Activated CD4-positive, alpha-beta T cell treated with anti-CD3 and anti-CD28 coated beads for 36 hours (primary cell): ENCODE measurements at places on chromosomes 11 and 22.

GRCh38 chr11:122879785-122880184 is 2.8 kb upstream of the JHY start:
- H3K4me3 ChIP-seq, result no peak overlapping the region
- DNase-seq, result no peak
- peaks cover 6% of the 10 kb centered on the region for H3K27me3 ChIP-seq
- H3K4me1 ChIP-seq, result peaks cover 31% of the 10 kb centered on the region
- H3K36me3 ChIP-seq, result no peaks in the 10 kb centered on the region

DNA sequence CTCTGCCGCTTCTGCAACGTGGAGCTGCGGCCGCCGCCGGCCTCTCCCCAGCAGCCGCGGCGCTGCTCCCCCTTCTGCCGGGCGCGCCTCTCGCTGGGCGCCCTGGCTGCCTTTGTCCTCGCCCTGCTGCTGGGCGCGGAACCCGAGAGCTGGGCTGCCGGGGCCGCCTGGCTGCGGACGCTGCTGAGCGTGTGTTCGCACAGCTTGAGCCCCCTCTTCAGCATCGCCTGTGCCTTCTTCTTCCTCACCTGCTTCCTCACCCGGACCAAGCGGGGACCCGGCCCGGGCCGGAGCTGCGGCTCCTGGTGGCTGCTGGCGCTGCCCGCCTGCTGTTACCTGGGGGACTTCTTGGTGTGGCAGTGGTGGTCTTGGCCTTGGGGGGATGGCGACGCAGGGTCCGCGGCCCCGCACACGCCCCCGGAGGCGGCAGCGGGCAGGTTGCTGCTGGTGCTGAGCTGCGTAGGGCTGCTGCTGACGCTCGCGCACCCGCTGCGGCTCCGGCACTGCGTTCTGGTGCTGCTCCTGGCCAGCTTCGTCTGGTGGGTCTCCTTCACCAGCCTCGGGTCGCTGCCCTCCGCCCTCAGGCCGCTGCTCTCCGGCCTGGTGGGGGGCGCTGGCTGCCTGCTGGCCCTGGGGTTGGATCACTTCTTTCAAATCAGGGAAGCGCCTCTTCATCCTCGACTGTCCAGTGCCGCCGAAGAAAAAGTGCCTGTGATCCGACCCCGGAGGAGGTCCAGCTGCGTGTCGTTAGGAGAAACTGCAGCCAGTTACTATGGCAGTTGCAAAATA is 816 bp downstream of the PDE3B start:
- H3K27ac ChIP-seq, result peak overlapping the region; percentile 89
- H3K4me1 ChIP-seq, result peaks cover 51% of the 10 kb centered on the region
- no peaks in the 10 kb centered on the region for H3K27me3 ChIP-seq
- H3K4me3 ChIP-seq, result peak overlapping the region; percentile 75
- peak; percentile 63 for DNase-seq

- no peaks in the 10 kb centered on the region for H3K36me3 ChIP-seq
- no peaks in the 10 kb centered on the region for H3K4me1 ChIP-seq
- no peak for DNase-seq
- H3K27ac ChIP-seq, result no peak overlapping the region
Observed at GRCh38 chr11:35631891-35632290, 13.6 kb downstream of the FJX1 start.

GRCh38 chr11:120326845-120327281 is 1.8 kb downstream of the TLCD5 start:
- no peak for DNase-seq
- peaks cover 15% of the 10 kb centered on the region for H3K4me1 ChIP-seq
- no peak overlapping the region for H3K4me3 ChIP-seq
- H3K27ac ChIP-seq, result no peak overlapping the region
- no peaks in the 10 kb centered on the region for H3K36me3 ChIP-seq

DNA sequence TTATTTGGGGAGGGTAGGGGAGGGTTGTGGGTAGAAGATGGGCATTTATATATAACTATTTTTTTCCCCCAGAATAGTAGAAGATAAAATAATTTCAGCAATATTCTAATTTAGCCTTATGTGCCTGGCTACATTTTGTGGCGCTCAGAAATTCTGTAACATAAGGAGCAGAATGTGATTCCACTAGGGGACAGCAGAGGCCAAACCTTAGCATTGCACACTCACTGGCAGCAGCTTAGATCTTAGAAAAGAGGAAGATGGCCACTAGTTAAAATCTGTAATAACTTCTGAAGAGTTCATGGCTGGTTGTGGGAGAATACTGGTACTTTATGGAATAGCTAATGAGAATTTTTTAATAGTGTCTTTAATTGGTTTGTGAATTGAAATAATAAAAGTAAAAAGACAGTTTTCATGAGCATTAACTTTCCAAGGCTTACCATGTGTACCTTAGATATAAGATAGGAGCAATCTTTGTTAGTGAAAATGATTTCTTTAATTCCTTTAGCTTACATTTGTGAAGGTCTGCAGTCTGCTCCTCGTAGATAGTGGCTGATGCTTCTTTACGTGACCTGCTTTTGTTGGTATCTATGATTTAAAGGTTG is 33.1 kb downstream of the DDX10 start:
- H3K4me1 ChIP-seq, result no peaks in the 10 kb centered on the region
- H3K4me3 ChIP-seq, result no peak overlapping the region
- H3K27ac ChIP-seq, result no peak overlapping the region
- no peaks in the 10 kb centered on the region for H3K27me3 ChIP-seq
- H3K36me3 ChIP-seq, result peaks cover 44% of the 10 kb centered on the region

DNA sequence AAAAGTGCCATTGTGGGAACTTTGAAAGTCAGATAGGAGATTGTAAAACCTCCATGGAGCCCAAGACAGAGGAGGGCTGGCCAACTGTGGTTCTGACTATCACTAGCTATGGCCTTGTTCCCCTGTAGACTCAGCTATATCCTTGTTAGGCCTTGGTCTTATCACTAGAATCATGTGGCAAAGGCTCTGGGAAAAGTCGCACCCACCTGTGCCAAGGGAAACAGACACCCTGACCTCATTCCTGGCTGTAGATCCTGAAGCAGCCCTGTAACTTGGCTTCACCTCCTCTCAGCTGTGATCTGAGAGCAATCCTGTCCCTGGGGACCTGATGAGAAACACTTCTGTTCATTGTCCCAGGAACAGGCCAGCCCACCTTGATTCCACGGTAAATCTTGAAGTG is 566.2 kb downstream of the TMEM135 start:
- no peak overlapping the region for H3K27ac ChIP-seq
- no peak overlapping the region for H3K4me3 ChIP-seq
- H3K4me1 ChIP-seq, result no peaks in the 10 kb centered on the region

DNA sequence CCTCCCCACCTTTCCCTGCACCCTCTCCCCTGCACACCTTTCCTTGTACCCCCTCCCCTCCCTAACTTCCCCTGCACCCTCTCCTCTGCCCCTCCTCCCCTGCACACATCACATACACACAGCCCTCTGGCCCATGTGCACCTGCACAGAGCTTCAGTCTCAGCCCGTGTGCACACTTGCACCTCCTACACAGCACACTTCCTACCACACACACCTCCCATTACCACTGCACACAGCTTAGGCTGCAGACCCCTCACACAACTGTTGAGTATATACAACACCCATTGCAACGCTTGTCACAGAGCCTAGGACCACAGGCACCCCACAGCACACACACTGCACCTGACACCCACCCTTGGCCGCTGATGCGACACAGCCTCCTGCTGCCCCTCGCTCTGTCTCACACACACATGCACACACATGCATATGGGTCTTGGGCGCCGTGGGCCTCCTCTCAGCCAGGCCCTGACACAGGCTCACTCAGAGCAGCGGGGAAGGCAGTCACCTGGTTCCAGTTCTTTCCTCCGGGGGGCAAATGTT is 411 bp downstream of the SIGIRR start:
- H3K4me3 ChIP-seq, result peak overlapping the region; percentile 85
- peak; percentile 44 for DNase-seq
- peaks cover 32% of the 10 kb centered on the region for H3K4me1 ChIP-seq
- no peaks in the 10 kb centered on the region for H3K36me3 ChIP-seq

DNA sequence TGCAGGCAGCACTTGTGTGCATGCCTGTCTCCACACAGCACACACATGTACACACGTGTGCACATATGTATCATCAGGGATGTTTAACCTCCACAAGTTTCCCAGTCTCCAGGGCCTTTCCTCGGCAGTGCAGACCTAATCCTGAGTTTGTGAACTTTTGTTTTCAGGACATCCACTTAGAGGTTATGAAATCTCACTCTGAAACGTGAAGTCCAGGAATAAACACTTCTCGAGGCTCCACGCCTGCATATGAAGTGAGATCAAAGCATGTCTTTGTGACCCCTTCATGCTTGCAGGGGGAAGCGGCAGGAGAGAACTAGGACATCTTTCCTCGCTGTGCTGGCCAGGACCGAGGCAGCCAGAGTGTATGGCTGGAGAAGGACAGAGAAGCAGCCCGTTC is 3.1 kb downstream of the SHISAL1 start:
- H3K4me3 ChIP-seq, result no peak overlapping the region
- H3K36me3 ChIP-seq, result no peaks in the 10 kb centered on the region
- no peaks in the 10 kb centered on the region for H3K27me3 ChIP-seq
- H3K27ac ChIP-seq, result no peak overlapping the region
- DNase-seq, result no peak

DNA sequence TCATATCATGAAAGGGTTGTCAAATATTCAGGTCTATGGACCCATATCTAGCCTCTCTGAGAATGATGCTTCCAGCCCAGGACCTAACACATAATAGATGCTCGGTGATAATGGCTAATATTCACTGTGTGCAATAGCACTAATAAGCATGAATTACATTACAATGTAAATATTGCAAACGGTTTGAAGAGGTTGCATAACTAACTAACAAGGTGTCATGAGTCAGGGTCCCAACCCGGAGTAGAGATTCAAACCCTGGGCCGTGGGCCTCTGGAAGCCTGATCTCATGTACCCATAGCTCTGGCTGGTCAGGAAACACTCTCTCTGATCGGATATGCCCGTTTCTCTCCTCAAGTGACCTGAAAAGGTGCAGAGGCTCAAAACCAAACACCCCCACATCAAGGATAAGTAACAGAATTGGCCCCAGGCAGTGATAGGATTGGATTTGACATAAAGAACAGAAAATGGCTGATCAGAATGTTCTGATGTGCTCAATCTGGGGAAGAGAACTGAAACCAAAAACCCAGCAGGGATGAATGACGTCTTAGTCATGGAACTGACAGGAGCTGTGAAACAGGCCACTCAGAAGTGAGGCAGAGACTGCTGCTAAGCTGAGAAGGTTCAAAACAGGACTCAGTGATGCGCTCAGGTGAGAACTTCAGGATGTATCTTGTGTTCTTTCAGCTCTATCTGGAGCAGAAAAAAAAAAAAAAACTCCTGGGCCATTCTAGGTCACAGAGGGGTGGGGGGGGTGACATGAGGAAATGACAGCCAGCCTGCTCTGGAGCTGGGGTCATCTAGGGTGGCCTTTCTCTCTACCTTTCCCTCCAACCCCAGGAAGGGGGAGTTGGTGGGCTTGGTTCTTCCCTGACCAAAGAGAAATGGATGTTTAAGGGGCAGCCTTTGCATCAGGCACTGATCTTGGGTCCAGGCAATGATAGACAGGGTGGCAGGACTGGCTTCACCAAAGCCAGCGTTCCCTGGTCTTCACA is 6.6 kb upstream of the KCTD17 start:
- peak overlapping the region; percentile 49 for H3K27ac ChIP-seq
- peak; percentile 62 for DNase-seq
- no peaks in the 10 kb centered on the region for H3K36me3 ChIP-seq
- peaks cover 23% of the 10 kb centered on the region for H3K4me1 ChIP-seq

- H3K27me3 ChIP-seq, result no peaks in the 10 kb centered on the region
- H3K4me3 ChIP-seq, result no peak overlapping the region
- no peaks in the 10 kb centered on the region for H3K36me3 ChIP-seq
- no peak overlapping the region for H3K27ac ChIP-seq
- H3K4me1 ChIP-seq, result no peaks in the 10 kb centered on the region
Observed at GRCh38 chr11:85316967-85317366, 310.2 kb downstream of the DLG2 start.

DNA sequence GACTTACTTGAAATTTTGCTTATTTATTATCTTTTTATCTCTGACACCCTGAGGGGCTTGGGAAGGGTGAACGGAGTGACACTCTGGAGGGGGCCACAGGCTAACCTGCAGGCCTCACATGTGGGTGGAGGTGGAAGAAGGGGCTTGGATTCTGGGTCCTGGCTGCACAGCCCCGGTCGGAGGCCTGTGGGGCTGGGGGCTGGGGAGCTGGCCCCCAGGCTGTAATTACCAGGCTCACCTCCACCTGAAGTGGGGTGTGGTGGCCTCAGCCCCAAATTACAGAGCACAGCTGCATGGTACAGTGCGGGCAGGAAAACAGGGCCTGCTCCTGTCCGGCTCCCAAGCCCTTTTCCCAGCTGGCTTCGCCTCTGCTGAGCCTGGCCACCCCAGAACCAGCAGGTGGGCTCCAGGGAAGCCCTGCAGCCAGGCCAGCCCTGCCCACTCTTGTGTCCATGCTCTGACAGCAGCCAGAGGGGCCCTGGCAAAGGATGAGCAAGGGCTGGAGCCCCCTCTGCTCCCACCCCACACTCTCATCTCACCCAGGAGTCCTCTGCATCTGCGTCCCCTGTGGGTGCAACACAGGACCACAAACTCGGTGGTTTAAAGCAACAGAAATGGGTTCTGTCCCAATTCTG is 48.0 kb downstream of the IGF2 start:
- H3K27ac ChIP-seq, result no peak overlapping the region
- no peaks in the 10 kb centered on the region for H3K36me3 ChIP-seq
- no peak for DNase-seq
- no peak overlapping the region for H3K4me3 ChIP-seq
- peaks cover 9% of the 10 kb centered on the region for H3K4me1 ChIP-seq
- no peaks in the 10 kb centered on the region for H3K27me3 ChIP-seq
